ENCODE measurements at places on chromosomes 7 and 10.

DNA sequence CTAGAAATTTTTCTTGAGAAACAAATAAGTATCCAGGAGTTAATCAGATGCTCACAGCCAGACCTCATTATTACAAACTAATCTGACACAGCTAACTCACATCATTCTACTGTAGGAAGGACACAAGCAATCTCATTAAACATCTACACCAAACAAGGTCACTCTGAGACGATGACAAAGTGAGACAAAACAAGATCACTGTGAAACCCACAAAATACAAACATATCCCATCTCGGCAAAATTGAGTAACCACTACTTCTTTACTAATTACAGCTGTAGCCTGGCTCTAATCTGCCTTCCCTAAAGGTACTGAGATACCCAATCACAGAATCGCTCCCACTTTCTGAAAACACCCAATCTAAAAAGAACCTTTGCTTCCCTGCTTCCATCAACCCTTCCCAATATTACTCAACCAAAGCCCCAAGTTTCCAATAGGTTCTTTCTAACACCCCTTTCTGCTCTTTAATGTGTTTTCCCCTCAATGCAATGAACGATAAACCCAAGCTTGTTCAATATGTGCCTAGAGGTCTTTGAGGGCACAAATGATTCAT is 26.9 kb downstream of the CCDC6 start:
- no peak for DNase-seq

GRCh38 chr10:69087590-69088470 is at the start of gene SRGN:
Gene SRGN (plus strand): TSS chr10:69088103. CDS start chr10:69088158, 55 bp downstream.
- no peak for DNase-seq

DNA sequence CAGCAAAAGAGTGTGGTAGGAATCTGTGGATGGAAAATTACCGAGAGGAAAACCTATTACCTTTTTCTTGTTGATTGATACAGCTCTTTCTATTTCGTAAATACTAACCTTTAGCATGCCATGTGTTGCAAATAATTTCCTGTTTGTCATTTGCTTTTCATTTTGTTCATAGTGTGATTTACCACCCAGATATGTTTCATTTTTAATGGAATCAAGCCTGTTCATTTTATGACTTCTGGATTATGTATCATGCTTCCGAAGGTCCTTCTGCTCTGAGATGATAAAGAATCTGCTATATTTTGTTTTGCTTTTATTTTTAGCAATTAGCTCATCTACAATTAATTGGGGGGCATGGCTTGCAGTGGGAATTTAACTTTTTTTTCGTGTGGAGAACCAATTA is 46.5 kb downstream of the INPP5F start:
- no peak for DNase-seq

GRCh38 chr10:11930312-11930978 is 107.3 kb downstream of the PROSER2 start:
- no peak for DNase-seq

DNA sequence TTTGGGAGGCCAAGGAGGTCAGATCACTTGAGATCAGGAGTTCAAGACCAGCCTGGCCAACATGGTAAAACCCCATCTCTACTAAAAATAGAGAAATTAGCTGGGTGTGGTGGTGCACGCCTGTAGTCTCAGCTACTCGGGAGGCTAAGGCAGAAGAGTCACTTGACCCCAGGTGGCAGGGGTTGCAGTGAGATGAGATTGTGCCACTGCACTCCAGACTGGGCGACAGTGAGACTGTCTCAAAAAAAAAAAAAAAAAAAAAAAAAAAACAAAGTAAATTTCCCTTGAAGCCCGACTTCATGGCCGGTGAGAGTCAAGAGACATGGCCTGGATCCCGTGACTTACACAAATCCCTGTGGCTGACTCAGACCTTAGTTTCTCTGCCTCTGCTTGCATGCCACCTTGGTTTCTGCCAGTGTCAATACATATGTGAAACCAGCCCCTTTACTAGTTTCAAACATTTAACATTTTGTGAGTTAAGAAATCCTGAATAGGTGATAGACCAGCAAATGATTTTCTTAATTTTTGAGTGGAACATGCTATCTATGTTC is 62.8 kb downstream of the ZEB1 start:
- DNase-seq: no peak

DNA sequence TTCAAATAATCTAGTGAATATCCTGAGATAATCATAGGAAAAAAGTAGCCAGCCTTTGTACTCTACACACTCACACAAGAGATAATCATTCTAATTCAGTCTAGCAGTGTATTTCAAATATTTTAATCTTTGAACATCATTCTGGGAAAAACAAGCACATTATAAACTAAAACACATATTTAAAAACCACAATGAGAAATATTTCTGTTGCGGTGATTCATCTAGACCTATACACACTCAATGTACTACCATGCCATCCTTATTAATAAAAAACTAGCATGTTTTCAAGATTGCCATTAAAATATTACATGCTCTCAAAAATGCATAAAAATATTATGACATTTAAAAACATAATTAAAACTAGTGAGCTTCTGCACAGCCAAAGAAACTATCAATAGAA is 11.8 kb downstream of the COG5 start:
- no peak for DNase-seq

DNA sequence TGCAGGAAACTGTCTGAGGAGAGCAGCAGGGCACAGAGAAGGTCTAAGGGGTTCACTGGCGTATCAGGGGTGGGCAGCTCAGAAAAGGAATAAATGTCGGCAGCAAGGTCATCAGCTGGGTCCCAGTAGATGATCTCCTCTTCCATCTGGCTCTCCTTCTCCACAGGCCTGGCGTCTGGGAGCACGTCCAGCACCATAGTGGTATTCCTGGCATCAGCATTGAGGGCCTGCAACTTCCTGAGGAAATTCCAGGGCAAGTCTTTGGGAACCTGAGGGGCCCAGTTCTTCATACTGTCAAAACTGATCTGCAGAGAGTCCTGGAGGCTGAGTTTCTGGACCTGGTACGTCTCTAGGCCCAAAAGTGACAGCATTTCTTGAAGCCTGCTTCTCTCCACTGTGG is 9.6 kb upstream of the MRPS24 start:
- DNase-seq: no peak

DNA sequence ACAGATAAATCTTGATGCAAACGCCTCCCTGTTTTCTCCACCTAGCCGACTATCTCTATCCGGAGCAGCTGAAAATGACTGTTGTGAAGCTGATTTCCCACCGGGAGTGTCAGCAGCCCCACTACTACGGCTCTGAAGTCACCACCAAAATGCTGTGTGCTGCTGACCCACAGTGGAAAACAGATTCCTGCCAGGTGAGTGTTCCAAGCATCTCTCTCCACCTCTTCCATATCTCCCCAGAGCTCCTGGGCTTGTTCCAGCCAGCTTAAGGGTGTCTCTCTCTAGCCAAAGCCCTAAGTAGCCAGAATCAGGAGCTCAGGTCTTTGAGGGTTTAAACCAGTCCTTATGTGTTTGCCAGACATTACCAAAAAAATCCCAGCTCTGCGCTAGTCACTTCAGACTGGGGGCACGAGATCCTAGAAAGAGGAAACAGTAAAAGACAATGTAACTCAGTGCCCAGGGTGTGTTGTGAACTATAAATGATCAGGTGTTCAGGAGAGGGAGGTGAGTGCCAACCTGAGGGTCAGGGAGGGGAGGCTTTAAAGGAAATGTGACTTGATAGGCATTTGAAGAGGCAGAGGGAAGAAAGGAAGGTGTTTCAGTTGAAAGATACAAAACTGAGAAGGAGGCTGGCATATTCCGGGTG is 4.4 kb downstream of the PLAU start:
- DNase-seq: no peak

- DNase-seq: no peak
Measured at GRCh38 chr7:45687185-45687560, 113.0 kb downstream of the ADCY1 start.

GRCh38 chr10:71998840-71999194 is 34.6 kb downstream of the CHST3 start:
- DNase-seq: no peak

DNA sequence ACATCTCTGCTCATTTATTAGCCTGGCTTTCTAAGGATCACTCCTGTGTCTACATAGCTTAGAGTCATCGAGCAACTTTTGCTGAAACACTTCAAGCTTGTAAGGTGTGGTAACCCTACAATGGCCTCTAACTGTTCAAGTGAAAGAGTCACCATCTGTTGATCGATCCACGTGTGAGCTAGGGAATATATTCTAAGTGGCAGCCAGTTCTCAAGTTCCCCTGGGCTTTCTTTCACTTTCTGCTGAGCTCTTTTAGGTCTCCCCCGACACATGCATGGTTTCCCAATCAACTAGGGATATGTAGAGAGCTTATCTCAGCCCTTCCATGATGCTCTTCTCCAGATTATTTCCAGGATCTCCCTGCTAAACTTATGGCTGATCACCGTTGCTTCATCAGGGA is 15.5 kb downstream of the AOAH start:
- DNase-seq: no peak

GRCh38 chr10:2839081-2839725 is 228.1 kb upstream of the PFKP start:
- peak; percentile 55 for DNase-seq

GRCh38 chr10:31702005-31702404 is 226.6 kb downstream of the ARHGAP12 start:
- no peak for DNase-seq

DNA sequence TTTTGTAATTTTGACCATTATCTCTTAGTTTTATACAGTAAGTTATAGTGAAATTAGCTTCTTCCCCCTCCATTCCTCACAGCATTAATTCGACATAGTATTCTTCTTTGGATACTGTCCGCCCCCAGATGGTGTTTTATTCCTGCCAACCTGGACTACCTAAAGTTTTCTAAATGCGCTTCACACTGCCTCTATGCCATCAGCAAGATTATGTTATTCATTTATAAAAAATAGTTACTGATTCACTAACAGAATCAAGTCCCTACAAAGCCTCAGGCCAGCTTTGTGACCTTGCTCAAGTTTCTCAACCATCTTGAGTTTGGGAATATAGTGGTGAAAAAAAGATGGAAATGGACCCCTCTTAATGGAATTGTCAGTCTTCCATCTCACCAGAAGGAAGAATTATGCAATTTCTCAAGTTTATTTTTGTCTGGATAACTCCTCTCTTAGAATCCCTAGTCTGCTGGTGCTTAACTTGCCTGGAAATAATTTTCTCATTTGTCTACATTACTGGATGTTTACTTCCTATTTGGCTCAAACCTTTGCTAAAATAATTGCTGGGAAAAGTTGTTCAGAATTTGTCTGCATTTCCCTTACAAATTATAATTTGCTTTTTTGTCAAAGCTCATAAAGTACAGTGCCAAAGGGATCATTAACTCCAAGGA is 16.7 kb upstream of the FGL2 start:
- no peak for DNase-seq

DNA sequence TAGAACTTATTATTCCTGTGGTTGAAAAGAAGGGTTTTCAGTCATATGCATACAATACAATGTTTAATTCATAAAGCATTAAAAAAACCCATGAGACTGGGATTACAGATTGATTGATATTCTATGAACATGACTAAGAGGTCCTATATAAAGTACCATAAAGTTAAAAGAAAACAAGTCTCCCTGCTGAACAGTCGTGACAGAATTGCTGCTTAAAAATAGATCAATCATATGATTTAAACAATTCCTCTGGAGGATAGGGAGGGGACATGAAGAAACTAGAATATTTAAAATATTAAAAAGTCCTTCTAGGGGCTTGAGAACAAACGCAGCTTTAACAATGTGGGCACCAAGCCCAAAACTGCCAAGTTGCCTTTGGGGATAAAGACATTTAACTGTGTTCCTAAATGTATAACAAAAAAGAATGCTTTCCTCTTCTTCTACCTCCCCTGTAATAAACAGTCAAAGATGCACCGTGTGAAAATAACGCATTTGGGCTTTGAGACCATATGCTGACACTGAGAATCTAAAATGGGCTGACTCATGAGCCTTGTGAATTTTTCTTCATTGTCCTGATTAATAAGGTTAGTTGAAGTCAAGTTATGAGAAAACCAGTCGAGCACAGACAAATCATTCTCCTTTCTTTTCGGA is 25.8 kb downstream of the TWIST1 start:
- no peak for DNase-seq

DNA sequence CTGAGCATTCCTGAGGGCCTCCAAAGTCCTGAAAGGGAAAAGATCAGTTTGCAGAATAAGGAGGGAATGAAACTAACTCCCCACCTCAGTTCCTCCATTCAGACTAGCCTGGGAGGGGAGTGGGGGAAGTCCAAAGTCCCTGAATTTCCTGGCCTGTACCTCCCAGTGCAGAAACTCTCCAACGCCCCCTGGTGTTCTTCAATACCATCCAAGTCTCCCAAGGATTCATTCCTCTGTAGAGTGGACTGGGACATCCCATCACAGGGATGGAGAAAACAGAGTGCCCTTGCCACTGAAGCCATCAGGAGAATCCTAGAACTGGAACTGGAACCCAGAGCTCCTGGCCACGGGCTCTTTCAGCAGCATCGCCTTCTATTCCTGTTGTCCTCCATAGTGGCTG is 1.6 kb upstream of the COL13A1 start:
- DNase-seq: peak; percentile 73

- no peak for DNase-seq
Measured at GRCh38 chr10:61899069-61899531, 2.4 kb upstream of the ARID5B start.
